ENCODE measurements at places on chromosomes 3 and 15.

- DNase-seq: no peak
Observed at GRCh38 chr3:111326144-111326995, 215.6 kb upstream of the CD96 start.

GRCh38 chr15:94615688-94616087, 384.3 kb downstream of the MCTP2 start:
- no peak for DNase-seq

GRCh38 chr3:126523745-126524428, at the start of gene CHST13:
CHST13 (plus strand) TSS chr3:126524155; CDS start chr3:126524333, 178 bp downstream.
- DNase-seq: no peak

GRCh38 chr3:113038328-113038727, 47.5 kb downstream of the GTPBP8 start:
- no peak for DNase-seq

- no peak for DNase-seq
Observed at GRCh38 chr15:40469776-40470390, 901 bp upstream of the CHST14 start.

- peak; percentile 70 for DNase-seq
Observed at GRCh38 chr15:90388462-90389380, 679 bp downstream of the IQGAP1 start.

- DNase-seq: peak; percentile 4
Observed at GRCh38 chr15:100438570-100438969, 90.2 kb downstream of the CERS3 start.

GRCh38 chr3:94573337-94573736, 510.5 kb downstream of the NSUN3 start:
- DNase-seq: no peak

DNA sequence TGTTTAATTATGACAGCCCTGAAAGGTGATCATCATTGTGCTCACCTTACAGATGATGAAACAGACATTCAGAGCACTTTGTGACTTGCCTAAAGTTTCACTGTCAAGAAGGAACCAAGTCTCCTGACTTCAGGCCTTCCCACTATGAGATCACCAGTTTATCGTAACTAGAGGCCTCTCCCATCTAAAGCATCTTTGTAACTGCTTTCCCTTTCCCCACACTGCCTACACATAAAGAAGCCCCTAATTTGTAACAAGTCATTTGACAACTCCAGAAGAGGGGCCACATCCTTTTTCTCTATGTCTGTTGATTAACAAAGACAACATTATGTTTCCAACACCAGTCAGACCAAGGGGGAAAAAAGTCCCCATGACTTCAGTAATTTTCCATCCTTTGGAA, 1.1 kb downstream of the KLHL6 start:
- no peak for DNase-seq

GRCh38 chr3:129228891-129229585, 20.4 kb upstream of the COPG1 start:
- DNase-seq: no peak

- no peak for DNase-seq
Observed at GRCh38 chr3:157100096-157100477, 59.9 kb downstream of the CCNL1 start.

GRCh38 chr3:87045473-87045872, 54.5 kb upstream of the VGLL3 start:
- no peak for DNase-seq

- no peak for DNase-seq
Observed at GRCh38 chr3:151037746-151038477, 47.6 kb upstream of the MED12L start.

DNA sequence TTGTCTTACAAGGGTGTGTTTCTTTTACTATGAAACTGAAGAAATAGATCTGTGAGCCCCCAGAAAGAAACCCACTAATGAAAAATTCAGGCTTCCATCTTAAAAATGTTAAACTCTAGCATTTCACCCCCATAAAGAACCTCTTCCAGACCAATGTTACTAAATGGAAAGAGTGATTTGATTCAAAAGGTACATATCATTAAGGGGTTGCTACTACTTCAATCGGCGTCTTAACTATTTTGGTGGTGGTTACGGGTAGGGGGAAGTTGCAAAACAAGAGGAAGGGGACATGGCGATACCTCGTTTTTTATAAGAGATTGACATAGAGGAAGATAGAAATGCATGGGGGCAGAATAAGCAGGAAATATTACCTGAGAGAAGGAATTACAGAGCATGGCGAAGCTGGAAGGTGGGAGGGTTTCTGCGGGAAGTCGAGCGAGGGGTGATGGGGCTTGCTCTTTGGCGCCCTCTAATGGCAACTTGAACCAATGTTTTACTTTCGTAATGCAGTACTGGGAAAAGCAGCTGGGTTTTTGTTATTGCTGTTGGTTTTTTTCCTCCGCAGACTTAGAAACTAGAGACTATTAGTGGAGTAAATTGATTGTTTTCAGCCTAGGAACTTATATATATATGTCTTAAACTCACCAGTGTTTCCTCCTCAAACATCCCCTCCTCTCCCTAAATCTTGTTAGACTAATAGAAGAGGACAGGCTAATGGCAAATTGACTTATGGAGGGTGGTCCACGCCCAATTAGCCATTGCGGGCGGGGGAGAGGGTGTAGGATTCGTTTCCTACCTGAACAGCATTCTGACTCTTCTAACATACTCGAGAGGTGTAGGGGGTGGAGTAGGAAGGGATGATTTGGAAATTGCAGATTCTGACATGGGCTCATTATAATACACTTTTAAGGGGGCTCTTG, 11.3 kb upstream of the SOX2 start:
- DNase-seq: peak; percentile 39

GRCh38 chr3:169603661-169604060, 59.9 kb downstream of the MECOM start:
- DNase-seq: no peak

DNA sequence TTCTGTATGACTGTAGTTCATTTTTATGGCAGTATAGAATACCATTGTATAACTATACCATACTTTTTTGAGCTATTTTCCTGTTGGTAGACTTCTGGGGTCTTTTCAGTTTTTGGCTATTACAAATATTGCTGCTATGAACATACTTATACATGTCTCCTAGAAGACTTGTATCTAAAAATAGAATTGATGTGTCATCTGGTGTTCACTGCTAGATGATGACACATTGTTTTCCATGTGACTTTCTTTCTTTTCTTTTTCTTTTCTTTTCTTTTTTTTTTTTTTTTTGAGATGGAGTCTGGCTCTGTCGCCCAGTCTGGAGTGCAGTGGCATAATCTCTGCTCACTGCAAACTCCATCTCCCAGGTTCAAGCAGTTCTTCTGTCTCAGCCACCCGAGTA, 69.8 kb downstream of the SH3GL3 start:
- no peak for DNase-seq

GRCh38 chr15:34583399-34584329, at the start of gene GOLGA8B:
GOLGA8B (minus strand) TSS chr15:34583651; CDS start chr15:34535912, 47,739 bp downstream.
- peak; percentile 87 for DNase-seq

GRCh38 chr3:40185029-40185695, 124.3 kb upstream of the EIF1B start:
- DNase-seq: no peak
